ENCODE measurements at places on chromosomes 1 and 21.
A peak's percentile ranks its signal among the peaks of the same experiment; 100 is the strongest.

DNA sequence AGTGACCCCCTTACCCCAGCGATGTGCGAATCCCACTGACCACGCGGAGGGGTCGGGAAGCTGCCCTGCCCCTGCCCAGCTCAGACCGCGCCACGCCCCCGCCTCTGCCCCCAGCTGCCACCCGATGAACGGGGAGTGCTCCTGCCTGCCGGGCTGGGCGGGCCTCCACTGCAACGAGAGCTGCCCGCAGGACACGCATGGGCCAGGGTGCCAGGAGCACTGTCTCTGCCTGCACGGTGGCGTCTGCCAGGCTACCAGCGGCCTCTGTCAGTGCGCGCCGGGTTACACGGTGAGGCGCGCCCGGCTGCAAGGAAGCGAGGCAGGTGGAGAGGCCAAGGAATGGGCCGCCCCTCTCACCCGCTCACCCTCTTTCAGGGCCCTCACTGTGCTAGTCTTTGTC is 11.9 kb upstream of the LRRC71 start:
- DNase-seq, result no peak

DNA sequence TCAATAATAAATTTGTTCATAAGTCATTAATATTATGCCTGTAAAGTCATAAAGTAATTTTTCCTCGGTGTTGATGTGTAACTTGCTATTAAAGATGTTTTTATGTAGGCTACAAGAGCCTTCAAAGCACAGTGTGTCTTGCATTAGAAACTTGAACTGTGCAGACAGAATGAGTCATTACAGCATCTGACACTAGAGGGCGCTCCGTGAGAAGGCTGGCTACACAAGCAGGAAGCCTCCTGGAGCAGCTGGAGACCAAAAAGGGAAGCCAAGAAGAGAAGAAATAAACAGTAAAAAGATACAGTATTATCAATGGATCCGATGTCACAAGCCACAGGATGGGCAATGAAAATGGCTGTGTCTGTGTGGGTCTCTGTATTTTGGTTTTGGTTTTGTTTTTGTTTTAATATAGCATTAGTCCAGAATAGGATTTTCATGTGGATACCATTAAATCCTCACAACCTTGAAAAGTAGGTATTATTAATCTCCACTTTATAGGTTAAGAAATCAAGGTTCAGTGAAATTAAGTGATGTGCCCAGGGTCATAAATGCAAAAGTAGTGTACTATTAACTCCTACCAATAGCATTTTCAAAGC is 16.1 kb upstream of the LRRC8D start:
- DNase-seq, result peak; percentile 91

DNA sequence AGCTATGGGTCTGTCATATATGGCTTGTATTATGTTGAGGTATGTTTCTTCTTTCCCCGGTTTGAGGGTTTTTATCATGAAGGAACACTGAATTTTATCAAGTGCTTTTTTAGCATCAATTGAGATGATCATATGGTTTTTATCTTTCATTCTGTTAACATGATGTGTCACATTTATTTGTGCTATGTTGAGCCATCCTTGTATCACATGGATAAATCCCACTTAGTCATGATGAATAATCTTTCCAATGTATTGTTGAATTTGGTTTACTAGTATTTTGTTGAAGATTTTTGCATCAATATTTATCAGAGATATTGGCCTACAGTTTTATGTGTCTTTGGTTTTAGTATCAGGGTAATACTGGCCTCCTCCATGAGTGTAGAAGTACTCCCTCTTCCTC is 61.7 kb downstream of the GPR137B start:
- no peak for DNase-seq

DNA sequence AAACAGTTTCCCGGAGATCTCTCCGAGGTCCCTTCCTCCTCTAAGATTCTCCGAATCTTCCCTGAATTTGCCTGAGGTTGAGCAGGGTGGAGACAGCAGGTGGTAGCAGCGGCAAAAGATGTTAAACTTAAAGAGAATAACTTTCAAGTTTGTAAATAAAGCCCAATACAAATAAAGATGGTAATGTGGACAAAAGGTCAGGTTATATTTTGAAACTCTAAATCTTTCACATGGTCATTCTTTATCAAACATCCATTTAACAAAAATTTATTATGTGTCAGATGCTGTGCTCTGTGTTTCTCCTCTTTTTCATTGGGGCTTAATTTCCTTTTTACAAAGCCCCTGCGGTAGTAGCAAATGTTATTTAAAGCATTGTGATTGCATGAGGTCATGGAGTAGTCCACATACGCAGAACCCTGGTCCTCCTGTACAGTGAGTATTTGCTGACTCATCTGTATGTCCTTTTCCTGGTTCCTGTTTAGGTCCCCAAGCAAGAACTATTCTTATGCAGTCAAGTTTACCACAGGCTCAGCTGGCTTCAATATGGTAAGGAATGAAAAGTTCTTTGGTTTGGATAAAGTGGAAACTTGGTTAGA is 119.2 kb downstream of the ITSN1 start:
- DNase-seq, result no peak

DNA sequence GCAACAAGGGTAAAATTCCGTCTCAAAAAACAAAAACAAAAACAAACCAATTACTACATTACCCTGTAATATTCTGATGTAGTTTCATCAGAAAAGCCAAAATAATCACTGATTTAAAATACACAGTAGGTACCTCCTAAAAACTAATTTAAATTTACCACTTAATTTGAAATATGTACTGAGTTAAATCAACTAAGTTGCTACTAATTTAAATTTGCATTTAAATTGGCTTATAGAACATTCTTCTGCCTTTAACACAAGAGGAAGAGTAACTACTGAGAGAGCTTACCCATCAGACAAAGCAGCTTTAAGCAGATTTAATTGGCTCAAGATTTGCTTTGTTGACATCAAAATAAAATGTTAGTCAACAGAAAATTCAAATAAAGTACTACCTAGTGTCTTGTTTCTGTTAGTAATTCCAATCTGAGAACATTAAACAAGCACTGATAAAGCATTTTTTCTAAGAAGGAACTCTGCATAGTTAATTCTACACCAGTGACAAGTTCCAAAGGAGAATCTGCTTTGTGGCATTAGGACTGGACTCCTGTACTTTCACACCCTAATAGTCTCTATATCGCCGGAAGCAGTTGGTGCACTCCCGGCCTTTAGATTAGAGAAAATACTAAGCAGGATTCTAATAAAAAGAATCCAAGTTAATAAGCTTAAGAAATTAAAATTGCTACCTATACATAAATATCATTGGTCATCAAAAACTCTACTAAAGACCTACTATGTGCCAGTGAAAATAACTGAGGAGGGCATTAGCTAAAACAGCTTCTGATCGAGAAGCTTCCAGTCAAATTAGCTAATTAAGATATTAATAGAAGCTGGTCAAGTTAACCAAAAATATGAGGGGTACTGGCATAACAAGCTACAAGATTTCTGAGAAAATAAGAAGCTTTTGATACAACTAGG is 8.4 kb downstream of the LUZP1 start:
- no peak for DNase-seq

- peak; percentile 1 for DNase-seq
These were observed 127.3 kb upstream of the PLD5 start for GRCh38 chr1:242651817-242652216.

DNA sequence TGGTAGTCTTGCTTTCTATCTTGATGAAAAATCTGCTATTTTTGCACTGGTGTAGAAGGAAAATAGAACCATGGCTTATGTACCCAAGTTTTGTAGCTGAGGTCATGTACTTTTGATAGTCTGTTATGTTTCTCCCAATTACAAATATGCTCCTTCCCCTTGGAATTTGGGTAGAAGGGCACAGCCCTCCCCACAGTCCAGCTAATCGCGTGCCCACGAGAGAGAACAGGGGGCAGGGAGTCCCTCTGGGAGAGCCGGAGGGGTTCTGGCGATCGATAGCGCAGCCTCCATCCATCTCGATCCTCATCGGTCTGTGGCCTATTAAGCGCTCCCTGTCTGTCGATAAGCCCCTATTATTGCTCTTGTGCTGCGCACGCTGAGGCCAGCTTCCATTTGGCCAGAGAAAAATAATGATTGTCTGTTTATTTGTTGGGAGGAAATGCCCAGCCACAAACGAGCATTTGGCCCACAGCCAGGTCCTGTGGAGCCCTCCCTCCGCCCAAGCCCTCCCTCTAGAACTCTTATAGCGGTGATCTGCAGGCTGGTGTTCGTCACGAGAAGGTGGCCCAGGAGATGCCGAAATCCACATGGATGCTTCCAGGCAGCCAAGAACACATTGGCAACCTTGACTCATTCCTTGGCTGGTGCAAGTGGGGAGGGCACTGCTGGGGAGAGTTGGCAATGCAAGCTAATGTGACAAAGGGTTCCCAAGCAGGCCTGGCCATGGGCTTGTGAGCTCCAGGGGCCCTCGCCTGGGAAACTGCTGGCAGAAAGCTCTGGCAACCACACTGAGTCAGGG is 134.7 kb upstream of the TNR start:
- no peak for DNase-seq

GRCh38 chr1:215957663-215958062 is 390.6 kb downstream of the KCTD3 start:
- DNase-seq, result no peak

DNA sequence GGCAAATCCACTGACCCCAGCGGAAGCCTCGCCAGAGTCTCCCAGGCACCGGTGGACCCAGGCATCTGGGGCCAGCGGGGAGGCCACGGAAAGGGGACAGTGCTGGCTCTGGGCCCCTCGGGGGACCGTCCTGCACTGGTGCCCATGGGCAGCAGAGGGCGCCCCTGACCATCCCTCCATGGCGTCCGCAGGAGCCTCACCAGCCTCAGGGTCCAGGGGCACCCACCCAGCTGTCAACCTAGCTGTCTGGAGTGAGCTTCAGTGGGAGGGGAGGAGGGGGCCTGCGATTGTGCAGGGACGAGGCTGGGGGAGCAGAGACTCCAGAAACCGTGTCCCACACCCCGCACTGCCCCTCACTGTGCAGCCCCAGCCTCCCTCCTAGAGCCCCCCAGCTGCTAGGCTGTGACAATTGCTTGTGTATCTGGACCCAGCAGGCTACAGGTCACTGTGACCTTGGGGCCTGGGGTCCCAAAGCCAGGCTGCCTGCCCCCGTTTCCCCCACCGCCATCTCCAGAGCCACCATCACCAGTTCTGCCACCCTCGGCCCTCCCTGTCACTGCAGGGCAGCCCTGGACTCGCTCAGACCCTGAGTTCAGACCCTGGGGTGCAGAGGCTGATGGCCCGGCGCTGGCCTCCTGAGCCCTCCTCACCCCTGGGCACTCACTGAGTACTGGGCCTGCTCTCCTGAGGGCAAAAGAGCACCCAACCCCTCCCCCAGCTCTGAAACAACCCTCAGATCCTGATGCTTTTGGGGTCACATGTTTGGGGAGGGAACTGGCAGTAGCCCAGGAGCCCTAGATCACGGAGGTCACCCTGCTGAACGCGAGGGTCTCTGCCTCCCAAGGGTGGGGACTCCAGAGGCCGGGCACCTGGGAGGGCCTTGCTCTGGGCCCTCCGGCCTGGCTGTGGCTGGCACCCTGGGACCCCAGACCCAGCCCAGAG is 10.6 kb upstream of the COL6A1 start:
- peak; percentile 69 for DNase-seq

- DNase-seq, result peak; percentile 47
These were observed 650 bp downstream of the VANGL1 start for GRCh38 chr1:115642168-115643072.

DNA sequence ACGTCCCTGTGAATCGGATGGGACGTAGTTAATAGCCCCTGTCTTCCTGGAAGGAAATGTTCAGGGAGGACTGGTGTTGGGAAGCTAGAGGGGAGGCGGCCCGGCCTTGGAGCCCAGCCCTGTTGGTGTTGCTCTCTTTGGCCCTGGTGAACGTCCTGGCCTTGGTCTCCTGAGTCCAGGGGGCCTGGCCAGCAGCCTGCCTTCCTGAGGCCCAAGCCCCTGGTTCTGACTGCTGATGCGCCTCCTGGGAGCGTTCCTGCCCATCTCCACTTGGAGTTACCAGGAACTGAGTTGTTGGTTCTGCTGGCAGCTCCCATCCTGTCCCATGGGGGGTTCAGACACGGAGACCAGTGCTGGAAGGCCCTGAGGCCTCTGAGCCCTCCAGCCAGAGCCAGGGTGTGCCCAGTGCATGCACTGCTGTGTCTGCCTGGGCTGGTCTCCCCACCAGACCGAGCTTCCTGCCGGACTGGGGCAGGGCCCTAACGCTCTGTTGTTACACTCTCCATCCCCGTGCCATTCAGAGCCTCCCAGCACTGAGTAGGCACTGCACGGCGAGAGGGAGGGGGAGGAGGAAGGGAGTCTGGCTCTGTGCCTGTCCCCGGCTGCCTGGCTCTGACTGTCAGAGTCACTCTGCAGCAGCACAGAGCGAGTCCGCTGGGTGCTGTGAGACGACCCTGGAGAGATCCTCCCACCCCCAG is 382.5 kb upstream of the VAMP3 start:
- no peak for DNase-seq

DNA sequence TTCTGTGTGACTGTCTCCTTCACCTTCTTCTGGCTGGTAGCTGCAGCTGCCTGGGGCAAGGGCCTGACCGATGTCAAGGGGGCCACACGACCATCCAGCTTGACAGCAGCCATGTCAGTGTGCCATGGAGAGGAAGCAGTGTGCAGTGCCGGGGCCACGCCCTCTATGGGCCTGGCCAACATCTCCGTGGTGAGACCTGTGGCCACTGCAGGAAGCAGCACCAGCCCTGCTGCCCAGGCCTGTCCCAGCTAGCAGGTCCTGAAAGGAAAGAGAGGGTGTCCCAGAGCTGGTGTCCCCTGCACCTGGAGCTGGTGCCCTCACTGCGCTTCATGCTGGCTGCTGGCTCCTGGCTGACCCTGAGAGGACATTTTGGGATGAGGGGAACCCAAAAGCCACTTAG is 5.9 kb upstream of the ATXN7L2 start:
- no peak for DNase-seq

DNA sequence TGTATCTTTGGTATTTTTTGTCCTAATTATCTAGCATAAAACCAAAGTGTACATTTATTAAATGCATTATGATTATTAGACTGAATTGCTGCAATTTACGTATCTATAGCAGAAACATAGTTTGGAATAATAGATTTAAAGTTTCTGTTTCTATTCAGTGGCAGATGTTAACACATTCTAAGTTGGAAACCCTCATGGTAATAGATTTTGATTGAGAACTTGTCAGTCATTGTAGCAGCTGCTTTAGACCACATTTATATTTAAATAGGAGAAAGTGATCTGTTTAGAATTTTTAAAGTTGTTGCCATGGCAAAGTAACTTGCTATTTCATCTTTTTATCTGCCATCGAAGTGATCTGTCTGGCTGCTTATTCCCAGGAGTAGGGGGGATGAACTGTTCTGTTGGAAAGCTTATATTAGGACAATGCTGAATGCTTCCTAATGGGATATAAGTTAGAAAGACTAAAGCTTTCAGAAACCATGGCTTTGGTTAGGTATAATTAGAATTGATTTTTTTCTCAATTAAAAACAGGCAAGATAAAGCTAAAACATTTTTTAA is 61.6 kb downstream of the HS2ST1 start:
- no peak for DNase-seq

All from stimulated activated CD4-positive, alpha-beta T cell treated with anti-CD3 and anti-CD28 coated beads, Interleukin-15, amount 100 ng/mL, for 24 hours (primary cell).